ENCODE measurements at places on chromosomes 4 and X.
A peak's percentile ranks its signal among the peaks of the same experiment; 100 is the strongest.

DNA sequence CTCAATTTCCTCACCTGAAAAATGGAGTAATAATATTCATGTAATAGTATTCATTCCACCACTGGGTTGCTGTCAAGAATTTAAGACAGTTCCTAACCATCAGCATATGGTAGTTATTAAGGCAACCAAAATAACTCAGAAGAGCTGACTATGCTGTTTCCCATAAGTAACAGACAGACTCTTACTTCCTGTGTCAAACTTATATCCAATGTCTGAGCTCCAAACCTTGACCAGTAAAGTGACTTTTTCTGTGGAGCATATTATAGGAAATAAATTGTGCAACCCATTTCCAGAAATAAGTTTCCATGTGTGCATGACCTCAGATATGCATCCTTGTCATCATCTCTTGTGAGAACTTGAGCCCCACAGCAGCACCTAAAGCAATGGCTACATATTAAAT, 78.8 kb downstream of the HADH start:
- no peak for DNase-seq

DNA sequence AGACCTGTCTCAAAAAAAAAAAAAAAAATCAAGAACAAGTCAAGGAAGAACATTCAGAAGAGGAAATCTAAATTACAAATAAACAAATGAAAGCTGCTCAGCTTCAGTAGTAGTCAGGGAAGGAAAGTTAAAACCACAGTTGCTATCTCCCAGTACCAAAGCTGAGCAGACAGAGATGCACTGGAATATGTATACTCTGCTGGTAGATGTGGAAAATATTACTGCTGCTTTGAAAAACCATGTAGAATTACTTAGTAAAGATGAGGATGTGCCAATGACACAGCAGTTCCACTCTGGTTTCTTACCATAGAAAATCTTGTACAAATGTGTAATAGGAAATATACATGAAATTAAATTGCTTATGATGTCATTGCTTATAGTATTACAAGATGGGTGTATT, 25.1 kb upstream of the PRKX start:
- DNase-seq, result no peak

DNA sequence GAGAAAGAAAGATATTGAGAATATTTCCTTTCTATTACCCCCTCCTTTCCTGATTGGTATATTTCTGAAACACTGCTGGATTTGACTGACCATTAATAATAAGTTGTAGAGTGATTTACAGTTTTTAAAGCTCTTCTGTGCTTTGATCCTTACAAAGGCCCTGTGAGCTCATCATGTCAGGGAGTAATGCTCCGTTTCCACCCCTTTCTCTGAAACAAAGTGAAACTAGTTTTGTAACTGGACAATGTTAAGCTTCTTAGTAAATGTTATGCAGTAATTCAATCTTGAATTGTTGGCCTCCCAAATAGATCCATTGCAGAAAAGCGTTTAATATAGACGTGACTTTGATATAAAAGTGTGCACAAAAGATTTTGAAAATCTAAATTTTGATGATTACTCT, 190.1 kb upstream of the GNPDA2 start:
- no peak for DNase-seq

DNA sequence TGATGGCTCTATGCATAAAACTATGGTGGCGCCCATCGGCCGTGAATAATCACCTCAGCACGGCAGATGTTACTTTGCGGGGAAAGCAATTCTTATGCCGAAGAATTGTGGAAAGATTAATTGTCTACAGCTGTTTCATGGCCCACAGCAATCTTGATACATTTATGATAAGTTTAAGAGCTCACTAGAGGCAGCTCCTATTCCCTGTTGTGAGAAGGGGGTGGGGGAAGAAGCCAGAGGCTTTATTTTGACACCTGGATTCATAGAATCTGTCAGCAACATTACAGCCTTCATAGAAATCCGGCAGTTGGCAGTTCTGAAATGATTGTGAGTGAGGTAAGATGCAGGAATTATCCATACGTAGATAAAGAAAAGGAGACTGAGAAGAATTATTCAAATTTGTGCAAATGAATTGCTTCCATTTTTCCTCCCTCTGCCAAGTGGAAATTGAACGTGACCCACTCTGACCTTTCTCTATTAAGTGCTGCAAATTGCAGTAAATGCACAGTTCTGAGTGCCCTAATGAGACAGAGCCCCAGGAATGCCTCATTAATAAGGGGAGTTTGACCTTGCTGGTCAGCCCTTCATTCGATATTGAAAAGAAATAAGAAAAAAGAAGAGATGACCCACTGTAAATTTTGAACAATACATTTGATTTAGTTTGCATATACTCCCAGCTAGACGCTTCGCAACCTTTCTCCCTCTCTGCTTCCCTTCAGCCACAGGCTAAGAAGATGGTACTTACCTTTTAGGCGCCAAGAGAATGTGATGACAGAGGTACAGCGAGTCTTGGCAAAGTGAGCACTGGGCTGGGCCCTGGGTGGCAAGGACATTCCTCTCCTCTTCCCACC, 188.8 kb downstream of the GPAT3 start:
- DNase-seq, result no peak

- DNase-seq, result peak; percentile 26
Observed at GRCh38 chr4:169024762-169025161, 14.7 kb upstream of the CBR4 start.

DNA sequence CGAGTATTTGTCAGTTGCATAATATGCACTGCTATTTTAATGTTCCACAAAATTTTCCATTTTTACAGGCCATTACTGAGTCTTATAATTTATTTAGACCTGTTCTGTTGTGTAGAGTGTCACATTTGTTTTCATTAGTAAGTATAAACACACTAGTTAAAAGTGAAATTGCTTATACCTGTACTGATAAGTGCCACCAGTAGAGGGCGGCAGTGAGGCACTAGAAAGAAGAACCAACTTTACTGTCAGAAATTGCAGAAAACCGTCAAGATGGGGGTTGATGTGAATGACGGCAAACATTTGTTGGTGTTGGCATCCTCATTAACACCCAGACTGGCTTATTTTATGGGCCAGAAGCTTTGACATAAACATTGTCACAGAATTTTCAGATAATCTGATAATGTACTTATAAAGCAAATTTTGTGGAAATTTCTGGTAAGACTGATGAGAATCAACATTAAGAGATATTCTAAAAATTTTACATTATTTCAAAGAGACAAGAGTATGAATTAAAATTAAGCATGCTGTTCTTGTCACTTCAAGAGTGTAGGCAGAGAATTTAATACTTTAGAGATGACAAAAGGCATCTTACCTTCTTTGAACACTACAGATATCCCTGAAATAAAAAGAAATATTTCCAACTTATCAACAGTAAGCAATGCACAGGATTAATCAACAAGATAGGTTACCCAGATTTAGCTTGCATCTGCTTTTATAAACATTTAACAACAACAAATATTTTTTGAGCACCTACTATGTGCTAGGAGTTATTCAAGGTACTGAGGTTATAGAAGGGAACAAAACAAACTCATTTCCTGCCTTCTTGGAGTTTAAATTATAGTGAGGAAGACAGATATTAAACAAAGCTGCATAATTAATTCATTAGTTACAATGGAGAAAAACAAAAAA, 24.9 kb downstream of the ALPK1 start:
- peak; percentile 33 for DNase-seq

GRCh38 chr4:2220016-2220630, 21.8 kb downstream of the HAUS3 start:
- peak; percentile 72 for DNase-seq

DNA sequence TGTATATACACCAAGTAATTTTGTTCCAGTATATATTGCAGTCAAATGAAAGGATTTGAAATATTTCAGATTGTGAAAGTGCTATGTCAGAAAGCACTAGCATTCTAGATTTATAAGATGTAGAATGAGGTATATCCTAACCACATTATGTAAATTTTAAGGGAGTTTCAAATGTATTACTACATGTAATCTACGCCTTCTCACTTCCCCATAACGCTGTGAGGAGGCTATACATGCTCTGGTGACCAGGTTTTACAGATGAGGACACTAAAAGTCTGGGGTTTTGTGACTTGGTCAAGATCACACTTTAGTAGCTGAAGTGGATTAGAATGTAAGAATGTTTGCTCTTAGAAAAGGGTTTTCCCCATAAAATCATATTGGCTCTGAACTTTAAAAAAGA, 8.1 kb downstream of the ENPEP start:
- no peak for DNase-seq

DNA sequence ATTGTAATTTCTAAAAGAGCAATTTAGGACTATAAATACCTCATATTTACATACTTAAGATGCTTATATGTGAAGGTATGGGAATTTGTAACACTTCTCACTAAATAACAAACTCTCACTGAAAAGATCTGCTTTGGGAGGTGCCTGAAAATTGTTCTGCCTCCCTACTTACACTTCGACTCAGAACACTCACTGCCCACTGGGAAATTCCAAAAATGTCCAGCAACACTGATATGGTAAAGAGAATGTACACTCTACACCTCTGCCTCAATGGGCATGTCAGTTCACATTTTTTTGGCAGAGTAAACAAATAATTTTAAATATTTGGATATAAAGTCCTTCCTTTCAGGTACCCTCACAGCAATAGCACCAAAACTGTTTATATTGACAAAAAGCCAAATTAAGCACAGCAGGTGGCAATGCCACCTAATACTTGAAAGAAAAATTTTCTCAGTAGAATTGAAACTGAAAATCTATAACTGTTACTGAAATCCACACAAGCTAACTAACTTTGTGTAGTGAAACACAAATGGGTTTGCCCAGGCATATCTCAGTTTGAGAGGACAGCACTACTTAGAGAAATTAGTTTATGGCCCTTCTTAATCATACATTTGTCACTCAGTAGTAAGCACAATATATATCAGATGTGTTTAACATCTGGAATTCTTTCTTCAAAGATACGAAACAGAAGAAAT, 67.1 kb downstream of the PRDM5 start:
- DNase-seq, result no peak

GRCh38 chrX:10370976-10371375, 214.2 kb downstream of the CLCN4 start:
- no peak for DNase-seq

DNA sequence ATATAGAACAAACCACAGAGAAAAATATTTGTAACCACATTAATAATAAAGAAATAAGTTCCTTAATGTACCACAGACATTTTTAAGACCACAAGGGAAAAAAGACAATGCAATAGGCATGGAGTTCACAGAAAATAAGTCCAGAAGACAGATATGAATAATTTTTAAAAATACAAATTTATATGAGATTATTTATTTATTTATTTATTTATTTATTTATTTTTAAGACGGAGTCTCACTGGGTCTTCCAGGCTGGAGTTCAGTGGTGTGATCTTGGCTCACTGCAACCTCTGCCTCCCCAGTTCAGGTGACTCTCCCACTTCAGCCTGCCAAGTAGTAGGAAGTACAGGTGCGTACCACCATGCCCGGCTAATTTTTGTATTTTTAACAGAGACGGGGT, 53.7 kb downstream of the THAP9 start:
- no peak for DNase-seq

DNA sequence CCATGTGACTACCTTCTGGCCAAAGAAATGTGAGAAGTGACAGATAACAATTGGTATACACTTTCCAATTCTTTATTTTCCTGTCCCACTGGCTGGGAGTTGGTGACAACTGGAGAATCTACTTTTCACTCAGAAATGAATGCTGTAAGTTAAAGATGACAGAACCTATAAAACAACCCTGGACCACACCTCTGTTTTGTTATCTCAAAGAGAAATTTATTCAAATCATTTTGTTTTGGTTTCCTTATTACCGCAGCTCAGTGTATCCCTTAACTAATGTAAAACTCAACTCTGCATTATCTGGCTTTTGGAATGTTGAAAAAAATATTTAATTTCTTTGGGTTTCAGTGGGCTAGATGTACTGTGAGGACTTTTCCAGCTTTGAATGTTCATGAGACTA, 469.8 kb downstream of the PCDH7 start:
- no peak for DNase-seq

- no peak for DNase-seq
Observed at GRCh38 chr4:23373261-23373660, 516.6 kb downstream of the PPARGC1A start.

DNA sequence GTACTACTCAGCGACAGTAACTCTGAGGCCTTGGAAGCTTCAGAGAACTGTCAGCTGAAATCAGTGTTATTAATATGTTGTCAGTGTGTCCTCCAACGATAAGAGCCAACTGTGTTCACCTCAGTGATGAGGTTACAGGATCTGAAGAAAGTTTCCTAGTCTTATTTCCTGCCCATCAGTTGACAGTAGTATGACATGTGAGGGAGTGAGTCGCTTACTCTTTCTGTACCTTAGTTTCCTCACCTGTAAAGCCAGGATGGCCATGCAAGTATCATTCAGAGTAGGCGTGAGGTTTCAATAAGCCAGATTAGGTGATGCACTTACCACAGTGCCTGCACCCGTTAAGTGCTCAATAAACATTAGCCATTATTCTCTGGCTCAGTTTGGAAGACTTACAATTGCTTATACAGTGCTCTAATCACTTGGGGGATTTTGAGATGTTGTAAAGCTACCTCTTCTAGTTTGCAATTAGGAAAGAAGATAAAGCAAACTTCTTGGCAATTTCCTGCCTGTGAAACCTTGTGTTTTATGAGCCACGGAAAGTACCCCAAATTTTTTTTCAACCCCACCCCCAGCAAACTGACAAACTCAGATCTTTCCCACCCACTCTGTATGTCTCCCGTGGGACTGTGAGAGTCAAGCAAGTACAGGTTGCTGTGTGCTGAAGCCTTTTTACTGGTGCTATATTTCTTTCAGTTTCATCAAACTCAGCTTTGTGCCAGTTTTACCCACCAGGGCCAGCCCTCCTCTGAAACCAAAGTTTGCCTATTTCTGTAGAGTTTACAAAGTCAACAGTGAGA, 62.2 kb downstream of the ANXA3 start:
- DNase-seq, result no peak

- no peak for DNase-seq
Observed at GRCh38 chr4:75895744-75896314, 6.4 kb downstream of the PPEF2 start.

GRCh38 chr4:1473718-1474117, 67.5 kb upstream of the NKX1-1 start:
- no peak for DNase-seq

DNA sequence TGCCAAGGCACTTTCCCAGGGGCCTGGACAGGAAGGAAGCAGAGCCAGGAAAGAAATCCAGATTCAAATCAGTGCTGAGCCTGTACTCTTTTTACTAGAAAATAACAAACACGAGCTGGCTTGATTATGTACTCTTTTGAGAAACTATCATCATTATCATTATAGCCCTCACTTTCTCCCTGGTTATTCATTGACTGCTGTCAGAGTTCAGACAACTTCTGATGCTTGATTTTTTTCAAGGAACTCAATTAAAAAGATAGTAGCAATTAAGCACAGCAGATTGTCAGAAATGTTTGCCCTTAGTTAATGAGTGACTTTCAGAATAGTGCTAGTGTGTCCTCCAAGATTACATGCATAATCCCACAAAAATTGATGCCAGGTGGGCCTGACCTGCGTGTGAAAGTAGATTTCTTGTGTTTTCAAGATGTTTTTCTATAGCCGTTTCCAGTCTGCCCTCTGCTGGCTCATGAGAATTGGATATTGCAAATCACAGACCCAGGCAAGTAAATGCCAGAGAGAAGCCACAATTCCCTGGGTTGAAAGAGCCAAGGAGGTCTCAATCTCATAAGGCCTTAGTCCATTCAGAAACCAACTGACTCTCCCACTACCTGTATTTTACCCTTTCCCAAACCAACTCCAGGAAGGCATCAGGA, 14.3 kb upstream of the PNPLA4 start:
- DNase-seq, result no peak

All from prostate gland (tissue), 2 donors.